ENCODE measurements at places on chromosomes 16 and 17.
A peak's percentile ranks its signal among the peaks of the same experiment; 100 is the strongest.

- DNase-seq, result peak; percentile 8
Observed at GRCh38 chr17:8837563-8838075, 29.9 kb downstream of the PIK3R6 start.

GRCh38 chr17:64131606-64132270 lies 1.8 kb upstream of the ERN1 start:
- no peak for DNase-seq

DNA sequence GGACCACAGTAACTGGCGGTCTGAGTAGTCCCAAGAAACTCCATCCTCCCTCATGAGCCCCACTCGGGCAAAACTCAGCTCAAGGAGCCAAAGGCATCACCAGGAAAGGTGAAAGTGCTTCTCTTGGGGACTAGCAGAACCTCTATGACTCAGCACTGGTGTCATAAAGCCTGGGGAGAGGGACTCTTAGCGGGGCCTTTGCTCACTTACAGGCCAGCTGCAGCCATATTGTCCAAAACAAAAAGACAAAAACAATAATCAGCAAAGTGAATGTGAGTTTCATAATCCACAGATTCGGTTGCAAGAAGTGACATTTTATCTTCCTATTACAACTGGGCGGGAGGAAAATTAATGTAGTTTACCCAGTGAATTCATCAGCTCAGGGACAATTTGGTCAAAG lies at the start of gene TEKT5:
TEKT5 (minus strand) TSS at position 101 of the 400 bp plus-strand sequence; CDS start at position 44, 57 bp downstream.
- DNase-seq, result no peak

- no peak for DNase-seq
Observed at GRCh38 chr16:69243479-69243878, 56.5 kb downstream of the SNTB2 start.

All from Calu3 (cell line).